Hypothalamus (tissue), 51 donors: ENCODE measurements at places on chromosomes 1 and 21.

GRCh38 chr1:63817152-63817667 is 43.4 kb downstream of the ROR1 start:
- DNase-seq = no peak

GRCh38 chr1:59999746-60000145 is 73.2 kb upstream of the CYP2J2 start:
- DNase-seq = no peak

DNA sequence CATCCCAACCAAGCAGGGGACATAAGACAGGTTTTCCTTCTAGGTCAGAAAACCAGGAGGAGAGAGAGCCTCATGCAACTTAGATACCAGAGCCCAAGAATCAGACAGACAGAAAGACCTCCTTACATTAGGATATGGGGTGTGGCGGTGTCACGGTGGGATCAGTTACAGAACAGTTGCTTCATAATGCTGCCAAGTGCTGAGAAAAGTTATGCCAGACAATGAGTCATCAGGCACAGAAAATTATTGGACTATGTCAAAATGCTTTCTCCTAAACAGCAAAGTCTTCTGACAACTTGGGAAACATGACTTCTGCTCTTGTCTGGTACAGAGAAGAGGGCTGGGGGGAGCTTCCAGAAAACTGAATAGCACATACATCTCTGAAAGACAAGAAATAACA is 1120.2 kb upstream of the TMPRSS15 start:
- no peak for DNase-seq

- DNase-seq = peak; percentile 95
Measured at GRCh38 chr1:42958488-42959319, at the start of gene SLC2A1. Gene SLC2A1 (minus strand): TSS chr1:42958868. CDS start chr1:42958651, 217 bp downstream.

- no peak for DNase-seq
Measured at GRCh38 chr1:231241750-231242149, 738 bp downstream of the GNPAT start.

DNA sequence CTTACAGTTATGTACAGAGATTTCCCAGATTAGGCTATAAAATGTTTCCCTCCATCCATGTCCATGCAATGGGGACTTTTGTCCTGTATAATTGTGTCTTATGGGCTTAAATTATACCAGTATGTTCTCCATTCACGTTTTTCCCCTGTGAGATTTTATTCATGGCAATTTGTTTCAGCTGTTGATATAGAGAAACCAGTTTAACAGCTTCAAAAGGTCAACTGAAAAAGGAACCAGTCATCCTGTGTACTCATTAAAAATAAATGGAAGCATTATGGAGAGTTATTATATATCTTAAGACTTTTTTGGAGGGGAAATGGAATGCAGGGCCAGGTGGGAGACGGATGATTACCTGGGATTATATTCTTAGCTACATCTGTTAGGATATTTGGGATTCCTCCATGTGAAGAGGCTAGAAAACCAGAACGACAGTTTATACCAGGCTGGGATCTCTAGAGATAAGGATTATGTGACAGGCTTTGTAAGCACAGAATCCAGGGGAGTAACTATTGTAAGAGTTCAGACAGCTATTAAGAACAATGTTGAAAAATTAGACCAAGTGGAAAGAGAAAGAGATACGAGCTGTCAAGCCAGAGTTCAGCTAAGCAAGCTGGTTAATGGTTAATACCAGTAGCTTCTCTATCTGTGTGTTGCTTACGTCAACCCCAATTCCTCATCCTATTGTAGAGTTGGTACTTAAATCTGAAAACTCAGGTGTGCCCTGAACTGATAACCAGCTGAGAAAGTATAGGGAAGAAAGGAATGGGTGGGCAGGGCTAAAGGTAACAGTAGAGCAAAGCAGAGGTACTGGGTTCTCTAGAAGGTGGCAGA is 12.4 kb upstream of the ZNF697 start:
- no peak for DNase-seq

- DNase-seq = no peak
Measured at GRCh38 chr1:171610385-171610784, 11.7 kb upstream of the MYOCOS start.

DNA sequence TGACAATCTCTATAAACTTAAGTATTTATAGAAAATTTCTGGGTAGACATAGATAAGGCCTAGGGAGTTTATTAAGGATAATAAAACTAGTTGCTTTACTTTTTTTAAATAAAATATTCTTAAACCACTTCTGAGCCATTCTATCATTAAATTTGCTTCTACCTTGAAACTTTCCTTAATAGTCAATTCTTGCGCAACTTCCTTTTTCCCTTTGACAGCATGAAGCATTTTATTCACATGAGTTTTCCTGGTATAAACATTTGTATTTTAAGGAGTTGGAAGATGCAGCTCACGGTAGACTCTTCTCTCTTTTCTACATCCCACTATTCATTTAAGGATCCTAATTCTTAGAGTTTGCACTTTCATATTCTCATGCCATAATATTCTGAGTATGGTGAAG is 75.8 kb upstream of the DPH5 start:
- DNase-seq = no peak

- DNase-seq = no peak
Measured at GRCh38 chr1:3892748-3893147, 7.3 kb downstream of the C1orf174 start.

GRCh38 chr1:67018574-67018973 is 35.4 kb downstream of the SLC35D1 start:
- DNase-seq = no peak

DNA sequence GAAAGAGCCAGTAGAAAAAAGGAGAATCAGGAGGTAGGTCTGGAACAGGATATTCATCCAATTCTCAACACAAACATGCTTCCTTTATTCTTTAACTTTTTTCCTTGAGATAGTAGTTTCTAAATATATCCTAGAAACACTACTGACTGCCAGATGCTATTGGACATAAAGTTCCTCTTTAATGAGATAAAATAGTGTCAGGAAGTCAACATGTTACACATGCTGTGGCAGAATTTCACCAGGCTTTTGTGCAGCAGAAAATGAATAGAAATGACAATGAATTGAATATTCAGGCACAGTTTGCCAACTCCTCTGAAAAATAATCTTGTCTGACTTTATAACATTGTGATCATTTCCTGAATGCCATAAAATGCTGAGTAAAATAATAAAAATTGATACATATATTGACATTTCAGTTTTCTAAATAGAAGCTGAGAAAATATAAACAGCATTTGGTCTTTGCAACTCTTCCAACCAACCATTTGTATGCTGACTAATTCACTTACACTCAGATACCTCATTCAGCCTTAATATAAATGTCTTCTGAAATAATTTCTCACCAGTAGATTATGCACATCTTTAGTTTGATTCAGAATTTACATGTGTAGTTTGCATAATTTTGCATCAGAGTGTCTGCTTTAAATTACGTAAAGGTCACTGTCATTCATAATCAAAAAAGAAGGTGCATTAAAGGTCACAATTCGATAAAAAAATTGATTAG is 486.1 kb upstream of the ADGRL2 start:
- DNase-seq = no peak

DNA sequence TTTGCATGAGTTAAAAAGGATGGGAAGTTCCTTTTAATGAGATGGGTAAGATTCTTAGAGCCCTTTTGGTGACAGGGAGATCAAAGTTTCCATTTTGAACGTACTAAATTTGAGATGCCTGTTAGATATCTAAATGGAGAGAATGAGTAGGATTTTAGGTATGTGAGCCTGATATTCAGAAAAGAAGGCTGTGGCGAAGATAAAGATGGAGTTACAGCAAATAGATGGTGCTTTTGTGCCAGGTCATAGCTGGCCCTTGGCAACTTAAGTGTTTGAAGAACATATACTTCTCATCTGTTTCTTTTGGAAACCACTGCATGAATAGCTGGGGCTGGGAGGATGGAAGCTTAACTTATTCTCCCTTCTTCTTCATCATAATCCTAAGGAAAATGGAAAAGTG is 282.5 kb downstream of the PTBP2 start:
- DNase-seq = no peak

GRCh38 chr1:240116831-240117769 is 25.4 kb downstream of the FMN2 start:
- no peak for DNase-seq

GRCh38 chr1:210360852-210361477 is 32.3 kb downstream of the HHAT start:
- DNase-seq = no peak

GRCh38 chr1:170377896-170378634 is 153.9 kb upstream of the GORAB start:
- DNase-seq = no peak

- no peak for DNase-seq
Measured at GRCh38 chr1:91746728-91747338, 139.1 kb downstream of the TGFBR3 start.

GRCh38 chr1:227004796-227005195 is 64.7 kb downstream of the COQ8A start:
- no peak for DNase-seq

- DNase-seq = peak; percentile 91
Measured at GRCh38 chr1:44660176-44660575, 14.1 kb downstream of the TMEM53 start.

GRCh38 chr1:203270448-203270847 is 34.9 kb upstream of the BTG2 start:
- DNase-seq = no peak

DNA sequence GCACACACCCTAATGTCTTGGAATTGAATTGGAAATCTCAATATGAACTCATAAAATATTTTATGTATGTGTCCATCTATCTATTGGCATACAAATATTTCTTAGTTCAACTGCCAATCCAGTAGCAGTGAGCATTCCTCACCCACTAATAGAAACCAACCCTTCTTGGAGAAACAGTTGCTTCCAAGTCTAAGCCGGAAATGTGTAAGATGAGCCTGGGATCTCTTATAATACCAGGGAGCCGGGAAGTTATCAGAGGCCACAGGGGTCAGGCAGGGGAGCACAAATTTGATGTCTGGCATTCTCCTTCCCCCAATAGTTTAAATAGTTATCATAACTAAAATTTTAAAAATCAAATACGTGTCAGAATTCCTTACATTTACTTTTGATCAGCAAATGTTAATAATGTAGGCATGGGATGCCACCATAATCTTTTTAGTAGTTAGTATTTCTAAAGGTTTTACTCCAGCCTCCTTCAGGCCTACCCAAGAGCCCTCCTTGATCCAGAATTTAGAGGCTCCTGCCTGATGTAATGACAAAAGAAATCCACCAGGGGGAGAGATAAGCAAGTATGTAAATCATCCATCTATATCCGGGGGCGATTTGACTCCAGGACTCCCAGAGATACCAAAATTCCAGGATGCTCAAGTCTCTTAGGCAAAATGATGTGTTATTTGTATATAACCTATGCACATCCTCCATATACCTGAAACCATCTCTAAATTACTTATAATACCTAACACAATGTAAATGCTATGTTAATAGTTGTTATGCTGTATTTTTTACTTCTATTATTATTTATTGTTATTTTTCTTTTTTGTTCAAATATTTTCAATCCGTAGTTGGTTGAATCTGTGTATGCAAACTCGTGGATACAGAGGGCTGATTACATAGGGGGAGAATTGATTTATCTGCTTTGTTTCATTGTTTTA is 218.7 kb upstream of the COA6 start:
- no peak for DNase-seq

DNA sequence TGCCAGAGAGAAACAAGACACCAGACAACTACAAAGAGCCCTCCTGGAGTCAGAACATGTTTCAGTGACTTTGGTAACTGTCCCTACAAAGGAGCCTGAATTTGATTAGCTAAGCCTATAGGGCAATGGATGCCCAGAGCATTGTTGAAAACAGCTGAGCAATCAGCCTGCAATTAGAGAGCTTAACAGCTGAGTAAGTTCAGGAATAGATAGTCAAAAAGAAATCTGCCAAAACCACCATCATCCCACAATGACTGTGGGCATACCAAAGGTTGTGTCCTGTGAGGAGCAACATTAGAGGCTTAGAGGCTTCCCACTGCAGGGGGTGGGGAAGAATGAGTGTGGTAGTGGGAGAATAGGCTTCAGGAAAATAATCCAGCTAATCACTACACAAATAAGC is 32.1 kb downstream of the SH3BP5L start:
- DNase-seq = no peak

- no peak for DNase-seq
Measured at GRCh38 chr1:115669002-115669673, 27.4 kb downstream of the VANGL1 start.

- DNase-seq = no peak
Measured at GRCh38 chr1:83990734-83991133, 8.2 kb downstream of the TTLL7 start.

GRCh38 chr1:214018386-214019268 is 30.9 kb downstream of the PROX1 start:
- peak; percentile 40 for DNase-seq

- DNase-seq = no peak
Measured at GRCh38 chr1:209155546-209155945, 428.0 kb upstream of the CAMK1G start.

DNA sequence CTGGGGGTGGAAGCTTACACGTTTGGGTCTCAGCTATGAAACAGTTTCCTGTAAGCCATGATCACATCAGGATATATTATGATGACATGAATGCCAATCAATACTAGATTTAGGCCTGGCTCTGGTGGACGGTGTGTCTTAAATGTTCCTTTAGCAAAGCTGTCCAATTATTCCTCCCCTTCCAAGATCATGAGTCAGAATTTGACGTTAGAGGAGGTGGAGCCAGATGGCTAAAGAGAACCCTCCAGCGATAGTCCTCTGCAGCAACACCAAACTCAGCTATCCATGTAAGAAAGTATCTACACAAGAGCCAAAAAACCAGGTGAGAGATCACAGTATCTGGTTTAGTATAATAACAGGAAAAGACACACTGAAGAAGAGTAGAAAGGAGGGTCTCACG is 47.8 kb downstream of the PACC1 start:
- no peak for DNase-seq
